Activated naive CD8-positive, alpha-beta T cell treated with anti-CD3 and anti-CD28 coated beads for 36 hours (primary cell): ENCODE measurements at places on chromosomes 13 and 19. TPM values are rescaled to one million over a fixed set of nuclear protein-coding genes. Genes with fewer than 3 reads are reported as not detected.

- H3K27me3 ChIP-seq: peaks cover 31% of the 10 kb centered on the region
- H3K4me1 ChIP-seq: peaks cover 2% of the 10 kb centered on the region
- no peak overlapping the region for H3K27ac ChIP-seq
- no peak overlapping the region for H3K4me3 ChIP-seq
- H3K36me3 ChIP-seq: no peaks in the 10 kb centered on the region
These were observed 197.1 kb downstream of the ITGBL1 start for GRCh38 chr13:101649488-101650126.

- no peak overlapping the region for H3K4me3 ChIP-seq
- DNase-seq: no peak
- no peaks in the 10 kb centered on the region for H3K4me1 ChIP-seq
- no peak overlapping the region for H3K27ac ChIP-seq
- H3K36me3 ChIP-seq: no peaks in the 10 kb centered on the region
These were observed 69.8 kb downstream of the KCTD12 start for GRCh38 chr13:76816394-76816793.

LRP3 gene
- 0.44 TPM for total RNA-seq

TPTE2 gene
- not detected for total RNA-seq
